ENCODE measurements at places on chromosomes 2 and 18.

- no peak for DNase-seq
Measured at GRCh38 chr2:231286964-231287363, 88.5 kb downstream of the ARMC9 start.

DNA sequence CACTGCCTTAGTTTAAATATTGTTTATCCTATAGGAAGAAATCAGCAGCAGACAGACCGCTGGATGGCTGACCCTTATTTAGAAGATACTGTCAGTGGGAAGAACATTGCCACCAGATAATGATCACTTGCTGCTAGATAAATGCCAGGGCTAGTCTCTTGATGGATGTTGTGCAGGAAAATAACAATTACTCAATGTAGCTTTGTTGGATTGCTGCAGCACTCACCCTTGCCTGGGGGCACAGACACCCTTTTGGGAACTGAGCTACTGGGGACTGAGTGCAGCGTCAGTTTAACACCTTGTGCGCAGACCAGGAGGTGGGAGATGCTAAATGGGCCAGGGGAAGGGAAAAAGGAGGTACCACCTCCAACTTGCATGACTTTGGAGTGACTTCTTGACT lies 64.2 kb upstream of the CAPN13 start:
- no peak for DNase-seq

DNA sequence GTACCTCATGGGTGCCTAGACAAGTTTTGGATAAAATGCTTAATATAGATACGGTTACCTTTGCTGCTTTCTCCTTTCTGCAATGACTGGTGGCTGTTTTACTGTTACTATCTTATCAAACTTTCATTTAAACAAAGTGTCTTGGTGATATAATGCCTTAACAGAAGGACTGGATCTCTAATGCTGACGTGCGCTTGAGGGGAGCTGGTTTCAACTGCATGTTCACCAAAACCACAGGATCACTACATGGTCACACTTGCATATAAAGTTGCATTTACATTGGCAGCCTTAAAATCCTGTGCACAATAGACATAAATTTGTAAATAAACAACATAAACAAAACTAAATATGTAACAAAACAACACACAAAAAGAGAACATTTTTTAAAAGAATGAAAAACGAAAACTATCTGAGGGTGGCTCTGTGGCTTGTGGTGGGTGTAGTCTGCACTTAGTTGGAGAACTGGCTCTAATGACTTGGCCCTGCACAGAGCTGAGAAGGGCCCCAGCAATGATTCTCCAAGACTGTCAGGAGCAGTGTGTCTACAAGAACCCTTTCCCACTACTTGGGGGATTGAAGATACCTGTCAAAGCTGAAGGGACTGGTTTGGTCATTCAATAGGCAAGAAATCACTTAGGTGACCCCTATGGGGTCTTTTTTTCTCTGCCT lies 135.5 kb downstream of the UXS1 start:
- DNase-seq: no peak

GRCh38 chr2:216918088-216918680 lies 58.3 kb upstream of the TNP1 start:
- peak; percentile 88 for DNase-seq
